ENCODE measurements at places on chromosomes 3 and 15.

DNA sequence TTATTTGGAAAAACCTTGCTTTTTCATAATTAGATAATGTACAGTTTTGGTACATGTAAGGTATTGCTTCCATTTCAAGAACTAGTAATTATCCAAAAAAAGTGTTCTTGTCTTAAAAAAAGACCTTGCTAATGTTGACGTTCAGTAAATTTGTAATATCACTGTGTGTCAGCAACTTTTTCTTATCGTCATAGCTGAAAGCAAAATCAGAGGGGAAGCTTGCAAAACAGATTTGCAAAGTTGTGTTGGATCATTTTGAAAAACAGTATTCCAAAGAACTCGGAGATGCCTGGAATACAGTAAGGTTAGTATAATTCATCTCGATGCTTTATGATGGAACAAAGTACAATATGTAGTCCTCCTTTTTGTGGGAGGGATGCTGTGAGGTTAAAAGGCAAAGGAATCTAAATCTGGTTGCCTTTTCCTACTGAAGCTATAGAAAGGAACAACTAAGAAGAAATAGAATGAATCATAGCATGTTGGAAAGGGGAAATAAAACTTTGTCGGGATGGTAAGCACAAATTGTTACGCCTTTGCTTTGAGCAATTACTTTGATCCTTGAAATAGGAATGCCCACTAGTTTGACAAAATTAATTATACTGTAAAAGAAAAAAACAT, 1.5 kb downstream of the NSUN3 start:
- no peak for DNase-seq
- peaks cover 12% of the 10 kb centered on the region for H3K4me1 ChIP-seq
- H3K27me3 ChIP-seq = no peaks in the 10 kb centered on the region
- no peak overlapping the region for H3K27ac ChIP-seq
- H3K36me3 ChIP-seq = no peaks in the 10 kb centered on the region

- no peak overlapping the region for H3K27ac ChIP-seq
- H3K4me1 ChIP-seq = no peaks in the 10 kb centered on the region
- no peak overlapping the region for H3K4me3 ChIP-seq
- H3K36me3 ChIP-seq = no peaks in the 10 kb centered on the region
Observed at GRCh38 chr3:192957441-192958021, 39.9 kb upstream of the MB21D2 start.

DNA sequence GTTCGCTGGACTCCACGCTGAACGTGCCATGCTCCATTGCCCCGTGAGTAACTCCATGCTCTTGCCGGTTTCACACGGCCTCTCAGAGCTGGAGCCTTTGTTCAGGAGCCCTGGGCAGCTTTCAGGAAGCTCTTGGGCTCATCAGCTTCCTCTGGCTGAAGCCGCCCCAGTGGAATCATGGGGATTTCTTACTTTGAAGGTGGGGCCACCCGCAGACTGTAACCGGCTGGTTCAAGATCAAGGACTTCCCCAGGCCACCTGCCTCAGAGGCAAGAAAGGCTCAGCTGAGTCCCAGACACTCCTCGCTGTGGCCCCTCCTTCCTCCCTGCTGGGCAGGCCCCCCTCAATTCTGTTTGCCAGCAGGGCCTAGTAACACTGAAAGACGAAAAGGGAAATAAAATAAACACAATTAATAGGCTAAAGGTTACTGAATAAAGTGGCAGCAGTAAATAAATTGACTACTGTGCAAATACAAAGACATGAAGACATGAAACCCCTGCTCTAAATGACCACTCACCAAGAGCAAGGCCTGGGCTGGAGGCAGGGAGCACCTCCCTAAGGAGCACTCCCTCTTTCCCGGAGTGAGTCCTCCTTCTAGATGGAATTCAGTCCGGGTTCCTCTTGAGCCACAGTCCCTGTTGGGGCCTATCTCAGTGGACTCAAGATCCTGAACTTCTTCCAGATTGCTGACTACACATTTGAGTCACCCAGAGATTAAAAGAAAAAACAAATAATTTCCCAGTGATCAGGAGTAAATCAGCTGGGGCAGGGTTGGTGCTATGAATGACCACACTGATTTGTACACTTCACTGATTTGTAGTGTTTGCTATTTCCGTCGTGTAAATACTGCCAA, 51.0 kb downstream of the ZDHHC19 start:
- H3K36me3 ChIP-seq = no peaks in the 10 kb centered on the region
- no peaks in the 10 kb centered on the region for H3K27me3 ChIP-seq
- H3K4me1 ChIP-seq = peaks cover 11% of the 10 kb centered on the region
- H3K4me3 ChIP-seq = no peak overlapping the region
- peak; percentile 71 for DNase-seq
- H3K27ac ChIP-seq = peak overlapping the region; percentile 17

- H3K36me3 ChIP-seq = no peaks in the 10 kb centered on the region
- no peaks in the 10 kb centered on the region for H3K27me3 ChIP-seq
- H3K27ac ChIP-seq = peak overlapping the region; percentile 42
- H3K4me3 ChIP-seq = no peak overlapping the region
- DNase-seq = no peak
- no peaks in the 10 kb centered on the region for H3K4me1 ChIP-seq
Observed at GRCh38 chr3:55579496-55579895, 92.4 kb upstream of the WNT5A start.

GRCh38 chr15:82012908-82013307, 32.9 kb downstream of the MEX3B start:
- no peak for DNase-seq
- no peak overlapping the region for H3K27ac ChIP-seq
- no peaks in the 10 kb centered on the region for H3K36me3 ChIP-seq
- no peak overlapping the region for H3K4me3 ChIP-seq

DNA sequence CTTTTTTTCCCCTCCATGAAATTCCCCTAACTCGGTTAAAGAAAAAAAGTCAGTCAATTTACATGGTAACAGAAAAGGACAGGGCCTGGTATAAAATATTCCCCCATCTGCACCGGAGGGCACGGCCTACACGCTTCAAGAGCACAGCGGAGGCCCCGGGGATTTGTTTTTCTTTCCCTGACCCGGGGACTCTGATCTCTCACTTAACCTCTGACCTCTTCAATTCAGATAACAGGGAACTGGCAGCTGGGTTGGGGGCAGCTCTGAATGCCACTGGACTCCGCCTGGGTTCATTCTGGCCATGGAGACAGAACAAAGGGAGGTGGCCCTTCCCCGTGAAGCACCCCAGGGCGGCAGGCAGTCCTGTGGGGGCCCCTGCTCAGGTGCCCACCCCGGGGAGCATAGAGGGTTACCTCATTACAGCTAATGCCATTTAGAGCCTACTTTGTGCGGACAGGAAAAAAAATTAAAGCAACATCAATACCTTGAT, 257.5 kb downstream of the SHQ1 start:
- H3K4me1 ChIP-seq = peaks cover 33% of the 10 kb centered on the region
- H3K4me3 ChIP-seq = no peak overlapping the region
- peak; percentile 84 for DNase-seq
- H3K27ac ChIP-seq = peak overlapping the region; percentile 95
- no peaks in the 10 kb centered on the region for H3K36me3 ChIP-seq

GRCh38 chr3:116059421-116060096, 385.7 kb downstream of the LSAMP start:
- peak; percentile 29 for DNase-seq
- no peak overlapping the region for H3K4me3 ChIP-seq
- no peak overlapping the region for H3K27ac ChIP-seq
- no peaks in the 10 kb centered on the region for H3K27me3 ChIP-seq
- peaks cover 3% of the 10 kb centered on the region for H3K4me1 ChIP-seq

DNA sequence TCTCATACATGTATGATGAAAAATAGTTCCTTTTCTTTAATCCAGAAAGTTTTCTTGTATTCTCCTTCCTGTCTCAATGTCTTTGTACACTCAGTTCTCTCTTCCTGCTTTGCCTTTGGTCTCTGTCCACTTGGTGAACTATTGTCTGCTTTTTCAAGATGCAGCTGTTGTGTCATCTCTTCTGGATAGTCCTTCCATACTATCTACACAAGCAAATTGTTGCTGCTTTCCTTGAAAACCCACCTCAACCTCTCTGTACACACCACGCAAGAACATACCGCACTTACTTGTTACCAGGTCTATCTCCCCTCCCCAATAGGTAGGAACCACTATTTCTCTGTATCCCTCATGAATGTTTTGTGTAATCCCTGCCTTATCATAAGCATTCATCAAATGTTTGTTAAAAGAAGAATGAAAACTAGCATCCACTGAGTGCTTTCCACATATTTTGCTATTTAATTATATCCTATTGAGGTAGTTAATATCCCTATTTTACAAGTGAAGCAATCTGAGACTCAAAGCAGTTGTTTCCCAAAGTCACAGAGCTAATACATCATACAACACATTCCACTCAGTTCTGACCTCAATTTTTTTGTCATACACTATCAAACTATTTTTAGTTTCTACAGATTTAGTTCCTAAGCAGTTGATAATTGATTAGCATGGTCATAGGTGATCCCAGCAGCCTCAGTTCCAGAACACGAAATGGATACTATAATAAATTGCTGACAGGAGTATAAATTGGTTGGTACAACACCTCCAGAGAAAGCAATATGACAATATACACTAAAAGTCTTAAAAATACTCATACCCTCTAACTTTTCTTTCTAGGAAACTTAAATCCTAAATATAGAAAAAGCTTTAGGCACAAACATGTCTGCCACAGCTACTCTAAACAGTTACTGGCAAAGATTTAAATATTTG, 19.6 kb downstream of the HACL1 start:
- H3K27ac ChIP-seq = no peak overlapping the region
- no peak for DNase-seq
- peaks cover 35% of the 10 kb centered on the region for H3K36me3 ChIP-seq
- H3K4me3 ChIP-seq = no peak overlapping the region

DNA sequence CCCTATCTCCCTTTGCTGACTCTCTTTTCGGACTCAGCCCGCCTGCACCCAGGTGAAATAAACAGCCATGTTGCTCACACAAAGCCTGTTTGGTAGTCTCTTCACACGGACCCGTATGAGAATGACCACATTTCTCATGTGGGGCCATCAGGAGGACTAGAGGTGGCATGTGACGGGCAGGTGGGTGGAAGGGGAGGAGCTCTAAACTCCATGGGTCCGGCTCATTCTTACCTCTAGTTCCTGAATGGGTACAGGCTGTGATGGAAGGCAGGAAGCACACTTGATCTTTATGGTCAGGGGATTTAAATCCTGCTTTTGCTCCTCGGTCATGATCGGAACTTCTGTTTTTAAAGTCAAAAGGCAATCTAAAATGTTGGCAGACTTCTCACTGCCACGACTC, 28.6 kb downstream of the CFAP92 start:
- H3K27ac ChIP-seq = no peak overlapping the region
- DNase-seq = no peak
- H3K4me3 ChIP-seq = no peak overlapping the region
- no peaks in the 10 kb centered on the region for H3K4me1 ChIP-seq
- no peaks in the 10 kb centered on the region for H3K27me3 ChIP-seq

- H3K36me3 ChIP-seq = no peaks in the 10 kb centered on the region
- DNase-seq = no peak
- H3K4me1 ChIP-seq = peaks cover 5% of the 10 kb centered on the region
- no peak overlapping the region for H3K27ac ChIP-seq
- H3K4me3 ChIP-seq = no peak overlapping the region
Observed at GRCh38 chr3:69675786-69676530, 63.3 kb upstream of the MITF start.

DNA sequence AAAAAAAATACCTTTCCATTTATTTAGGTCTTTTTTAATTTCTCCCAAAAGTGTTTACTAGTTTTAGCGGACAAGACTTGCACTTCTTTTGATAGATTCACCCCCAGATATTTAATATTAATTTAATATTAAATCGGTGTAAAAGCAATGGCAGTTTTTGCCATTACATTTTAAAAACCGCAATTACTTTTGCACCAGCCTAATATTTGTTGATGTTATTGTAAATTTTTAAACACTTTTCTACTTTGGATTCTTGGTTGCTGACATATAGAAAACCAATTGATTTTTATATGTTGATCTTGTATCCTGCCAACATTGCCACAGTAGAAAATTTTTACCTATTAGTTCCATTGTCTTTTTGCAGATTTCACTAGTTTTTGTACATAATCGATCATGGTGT, 63.9 kb upstream of the PXYLP1 start:
- H3K36me3 ChIP-seq = no peaks in the 10 kb centered on the region
- H3K27me3 ChIP-seq = no peaks in the 10 kb centered on the region
- no peak for DNase-seq
- H3K4me1 ChIP-seq = no peaks in the 10 kb centered on the region
- no peak overlapping the region for H3K4me3 ChIP-seq
- no peak overlapping the region for H3K27ac ChIP-seq

DNA sequence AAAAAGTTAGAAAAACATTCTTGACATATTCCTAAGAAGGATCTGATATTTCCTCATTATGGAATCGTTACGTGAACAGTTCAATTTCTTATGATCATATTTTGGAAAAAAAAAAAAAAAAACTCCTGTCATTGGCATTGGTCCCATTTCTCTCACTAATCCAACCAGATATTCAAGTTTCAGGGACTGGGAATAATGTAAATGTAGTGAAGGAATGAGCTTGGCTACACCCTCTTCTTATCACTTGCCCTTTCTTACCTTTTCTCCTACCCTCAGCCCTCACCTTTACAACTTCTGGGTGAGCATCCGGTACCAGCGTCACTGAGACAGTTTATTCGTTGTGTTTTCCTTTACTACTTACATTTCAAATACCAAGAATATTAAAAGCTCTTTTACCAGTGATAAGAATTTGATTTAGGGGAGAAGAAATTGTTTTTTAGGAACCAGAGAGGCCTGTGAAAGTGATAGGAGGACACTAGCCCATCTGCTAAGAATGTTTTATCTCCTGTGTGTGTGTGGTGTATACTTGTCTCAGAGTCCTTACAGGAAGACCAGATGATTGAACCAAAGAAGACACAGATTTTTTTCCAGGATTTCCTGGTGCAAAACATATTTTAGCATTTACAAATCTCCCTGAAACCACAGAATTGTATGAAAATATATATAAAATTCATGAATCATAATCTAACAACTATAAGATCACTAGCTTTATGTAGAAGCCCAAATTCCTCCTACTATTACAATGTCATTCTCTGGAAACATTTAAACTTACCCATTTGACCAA, 946.7 kb downstream of the ZPLD1 start:
- no peaks in the 10 kb centered on the region for H3K27me3 ChIP-seq
- H3K4me3 ChIP-seq = no peak overlapping the region
- H3K27ac ChIP-seq = no peak overlapping the region
- no peaks in the 10 kb centered on the region for H3K4me1 ChIP-seq
- no peaks in the 10 kb centered on the region for H3K36me3 ChIP-seq

DNA sequence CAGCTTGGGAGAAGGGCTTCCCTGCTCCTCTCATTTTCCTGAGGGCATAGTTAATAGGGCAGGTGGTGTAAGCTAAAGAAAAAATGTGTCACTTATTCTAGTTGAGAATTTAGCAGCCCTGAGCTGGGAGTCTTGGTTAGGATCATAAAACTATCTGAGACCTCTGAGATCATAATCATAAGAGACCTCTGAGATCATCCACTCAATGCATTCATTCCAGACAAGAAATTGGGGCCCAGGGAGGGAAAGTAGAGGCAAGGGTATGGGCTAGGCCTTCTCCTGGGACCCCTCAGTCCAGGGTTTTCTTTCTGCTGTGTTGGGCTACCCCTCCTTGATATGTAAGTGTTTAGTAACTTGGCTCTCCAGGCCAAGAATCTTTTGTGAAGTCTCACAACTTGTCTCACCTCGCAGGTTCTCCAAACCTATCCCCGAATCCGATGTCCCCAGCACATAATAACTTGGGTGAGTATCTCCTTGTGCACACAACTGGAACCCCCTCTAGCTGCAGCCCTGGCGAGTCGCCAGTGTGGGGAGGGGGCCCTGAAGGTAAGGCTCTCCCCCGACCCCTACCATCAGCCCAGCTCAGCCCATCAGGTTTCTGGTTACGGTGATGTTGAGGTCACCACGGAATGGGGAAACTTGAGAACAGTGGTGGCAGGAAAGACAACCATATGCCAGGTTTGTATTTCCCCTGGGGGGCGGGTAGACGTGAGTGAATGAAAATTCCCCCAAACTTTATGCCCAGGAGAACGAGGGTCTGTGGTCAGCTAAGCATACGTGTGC, 84.1 kb downstream of the AAGAB start:
- no peak overlapping the region for H3K4me3 ChIP-seq
- H3K27me3 ChIP-seq = no peaks in the 10 kb centered on the region
- no peak overlapping the region for H3K27ac ChIP-seq
- no peak for DNase-seq
- peaks cover 16% of the 10 kb centered on the region for H3K4me1 ChIP-seq

All from cardiac muscle cell (in vitro differentiated cells and primary cell).